ENCODE measurements at places on chromosomes 13 and 19. TPM values are rescaled to one million over a fixed set of nuclear protein-coding genes. Genes with fewer than 3 reads are reported as not detected.

The ETV2 gene
- total RNA-seq: 0.79 TPM

The CGB8 gene
- not detected for total RNA-seq

The ELSPBP1 gene
- not detected for total RNA-seq

DNA sequence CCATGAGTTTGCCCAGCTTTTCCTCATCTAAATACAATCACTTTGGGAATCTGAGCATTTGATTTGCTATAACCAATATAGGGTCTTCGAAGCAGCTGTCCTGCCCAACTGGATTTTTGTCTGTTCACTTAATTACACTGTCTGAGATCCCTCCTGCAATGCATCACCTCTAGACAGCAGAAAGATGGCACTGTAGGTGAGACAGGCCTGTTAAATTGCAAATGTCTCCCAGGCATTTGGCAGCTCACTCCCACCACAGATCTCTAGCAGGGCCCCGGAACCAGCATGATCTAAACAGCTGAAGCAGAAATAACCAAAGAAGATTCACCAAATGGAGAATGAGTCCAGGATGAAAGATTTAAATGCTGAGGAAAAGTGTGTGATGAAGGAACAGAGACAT, 41.9 kb upstream of the SERPINE3 start:
- no peak for DNase-seq

GRCh38 chr19:12946731-12947496, 1.3 kb downstream of the RAD23A start:
- no peak for DNase-seq

DNA sequence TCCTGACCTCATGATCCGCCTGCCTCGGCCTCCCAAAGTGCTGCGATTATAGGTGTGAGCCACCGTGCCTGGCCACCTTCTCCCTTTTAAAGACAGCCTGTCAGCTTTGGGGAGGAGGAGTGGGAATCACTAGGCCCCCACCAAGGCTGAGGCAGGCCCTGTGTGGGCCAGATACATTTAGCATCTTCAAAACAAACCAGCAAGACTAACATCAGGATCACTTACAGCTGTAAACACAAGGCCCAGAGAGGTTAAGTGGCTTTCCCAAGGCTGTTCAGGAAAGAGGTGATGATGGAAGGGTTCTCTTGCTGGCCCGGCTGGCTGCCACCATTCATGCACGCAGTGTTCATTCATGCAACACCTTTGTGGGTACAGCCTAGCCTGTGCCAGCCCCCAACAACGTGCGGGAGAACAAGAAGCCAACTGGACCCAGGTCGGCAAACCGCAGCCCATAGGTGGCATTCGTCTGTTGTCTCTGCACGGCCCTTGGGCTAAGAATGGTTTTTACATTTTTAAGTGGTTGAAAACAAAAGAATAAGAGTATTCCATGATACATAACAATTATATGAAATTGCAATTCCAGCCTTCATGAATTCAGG, 23.0 kb downstream of the IER2 start:
- DNase-seq: no peak

DNA sequence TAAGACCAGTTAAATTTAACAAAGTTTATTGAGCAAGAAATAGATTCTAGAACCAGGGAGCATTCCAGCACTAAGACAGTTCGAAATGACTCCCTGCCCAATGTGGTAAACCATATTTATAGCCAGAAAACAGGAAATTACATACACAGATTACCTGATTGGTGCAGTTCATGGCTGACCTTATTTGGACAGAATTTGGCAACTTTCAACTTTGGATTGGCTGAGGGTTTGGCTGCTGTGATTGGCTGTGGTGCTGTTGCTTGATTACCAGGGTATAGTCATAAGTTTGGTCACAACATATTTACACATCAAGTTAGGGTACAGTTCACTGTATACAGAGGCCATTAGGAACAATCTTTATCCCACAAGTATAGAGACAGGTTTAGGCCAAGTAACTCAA, 984.8 kb upstream of the MIR17HG start:
- no peak for DNase-seq

- no peak for DNase-seq
Observed at GRCh38 chr13:27440408-27440807, 10.0 kb downstream of the MTIF3 start.

DNA sequence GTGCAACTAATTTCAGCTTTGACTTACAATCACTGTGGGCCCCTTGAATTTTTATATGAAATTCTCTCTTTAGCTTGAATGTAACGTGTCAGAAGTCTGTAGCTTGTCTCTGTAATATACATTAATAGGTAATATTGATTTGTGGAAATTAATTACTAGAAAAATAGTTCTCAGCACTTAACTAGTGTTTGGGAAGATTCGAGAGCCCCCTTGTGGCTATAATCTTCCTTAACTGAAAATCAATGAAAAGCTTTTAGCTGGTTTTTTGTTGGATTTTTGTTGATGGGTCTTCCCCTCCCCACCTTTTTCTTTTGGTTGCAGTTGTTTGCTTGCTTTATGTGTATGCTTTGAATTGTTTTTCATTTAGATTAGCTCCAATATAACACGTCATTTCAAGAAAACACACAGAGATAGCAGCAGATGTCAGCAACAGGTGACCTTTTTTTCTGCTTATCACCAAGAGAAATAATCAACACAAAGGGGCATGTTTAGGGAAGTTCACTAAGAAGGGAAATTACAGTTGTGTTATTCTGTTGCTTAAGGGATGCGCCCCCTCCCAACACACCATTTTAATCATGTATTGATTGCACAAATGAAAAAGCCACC, 176.8 kb downstream of the OXGR1 start:
- DNase-seq: no peak

GRCh38 chr13:46288570-46289259, 77.0 kb downstream of the LRRC63 start:
- DNase-seq: no peak

GRCh38 chr13:112931028-112931934, 37.7 kb upstream of the MCF2L start:
- peak; percentile 61 for DNase-seq

- DNase-seq: no peak
Observed at GRCh38 chr19:4531562-4532165, 3.4 kb downstream of the PLIN5 start.

GRCh38 chr13:79477968-79478367, 3.0 kb upstream of the NDFIP2 start:
- no peak for DNase-seq

DNA sequence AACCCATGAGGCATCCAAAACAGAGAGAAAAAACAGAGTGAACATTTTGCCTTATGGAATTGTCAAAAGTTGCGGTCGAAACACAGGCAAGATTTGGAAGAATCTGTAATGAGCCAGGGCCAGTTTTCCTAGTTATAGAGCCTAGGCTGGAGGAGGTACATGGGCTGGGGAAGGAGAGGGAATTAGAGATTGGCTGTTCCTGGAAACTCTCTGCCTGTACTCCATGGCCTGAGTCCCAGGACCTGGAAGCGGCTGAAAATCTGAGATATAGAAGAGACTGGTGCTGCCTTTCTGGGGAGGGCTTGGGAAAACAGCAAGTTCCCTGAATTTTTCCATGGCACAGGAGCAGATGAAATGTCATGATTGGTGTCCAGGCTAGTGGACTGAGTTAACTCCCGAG, 122.8 kb upstream of the KLF12 start:
- DNase-seq: no peak

DNA sequence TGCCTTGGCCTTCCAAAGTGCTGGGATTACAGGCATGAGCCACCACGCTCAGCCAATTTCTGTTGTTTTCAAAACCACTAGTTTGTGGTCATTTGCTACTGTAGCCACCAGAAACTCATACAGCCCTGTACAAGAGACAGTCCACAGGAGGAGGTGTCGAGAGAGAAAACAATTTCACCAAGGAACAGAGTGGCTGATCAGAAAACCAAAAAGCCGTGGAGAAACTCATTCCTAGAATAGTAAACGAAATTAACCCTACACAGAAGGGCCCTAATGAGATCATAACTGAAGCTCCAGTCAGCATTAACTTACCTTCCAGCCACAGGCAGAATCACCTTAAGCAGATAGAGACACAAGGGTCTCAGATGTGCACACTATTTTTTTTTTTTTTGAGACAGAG, 3.8 kb upstream of the CCDC124 start:
- no peak for DNase-seq
